ENCODE measurements at places on chromosomes 16 and 17. TPM values are rescaled to one million over a fixed set of nuclear protein-coding genes. Genes with fewer than 3 reads are reported as not detected.

GRCh38 chr16:23145186-23145585 is 4.1 kb downstream of the USP31 start:
- DNase-seq, result no peak

GRCh38 chr17:2921443-2921842 is 125.2 kb downstream of the RAP1GAP2 start:
- DNase-seq, result no peak

DNA sequence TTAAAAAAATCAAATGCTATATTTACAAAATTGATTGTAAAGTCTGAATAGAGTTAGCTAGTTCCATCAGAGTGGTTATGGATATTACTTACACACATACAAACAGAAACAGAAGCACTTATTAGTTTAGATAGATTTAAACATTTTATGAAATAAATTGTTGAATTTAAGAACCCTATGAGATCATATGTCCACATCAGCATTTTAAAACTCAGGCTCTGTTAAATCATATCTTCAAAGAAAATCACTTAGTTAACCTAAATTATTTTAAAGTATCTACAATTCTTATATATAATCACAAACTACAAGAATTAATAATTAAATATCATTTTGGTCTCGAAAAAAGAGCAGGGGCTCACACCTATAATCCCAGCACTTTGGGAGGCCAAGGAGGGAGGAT is 42.5 kb downstream of the HELZ start:
- no peak for DNase-seq

DNA sequence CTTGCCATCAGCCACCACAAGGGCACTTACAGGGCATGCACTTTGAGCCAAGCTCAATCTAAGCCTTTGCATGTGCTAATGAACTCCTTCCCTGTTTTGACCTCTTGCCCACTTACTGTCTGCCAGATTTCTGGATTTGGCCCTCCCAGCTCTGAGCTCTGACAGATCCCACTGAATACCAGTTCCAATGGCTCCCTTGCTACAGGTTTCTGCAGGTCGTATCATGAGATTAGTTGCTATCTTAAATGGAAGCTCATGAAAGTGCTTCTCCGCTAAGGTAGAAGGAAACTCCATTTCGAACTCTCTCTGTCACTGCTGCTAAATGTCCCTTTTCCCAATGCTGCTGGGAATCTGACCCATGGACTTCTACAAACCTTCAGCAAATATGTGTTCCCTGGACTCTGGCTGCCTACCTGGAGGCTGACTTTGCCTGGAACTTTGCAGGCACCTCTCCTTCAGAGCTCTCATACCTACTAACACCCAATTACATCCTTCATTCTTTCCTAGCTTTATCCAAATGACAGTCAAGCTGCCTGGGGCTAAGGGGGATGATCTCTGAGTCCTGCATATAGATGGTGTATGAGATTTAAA is 23.5 kb upstream of the TOB1 start:
- no peak for DNase-seq

CCL7 gene
- total RNA-seq, result not detected
